ENCODE measurements at places on chromosomes 3 and 15.

- no peak for DNase-seq
These were observed 23.2 kb downstream of the ILDR1 start for GRCh38 chr3:121998611-121999473.

- DNase-seq: peak; percentile 73
These were observed 3.4 kb downstream of the VILL start for GRCh38 chr3:37993820-37994638.

GRCh38 chr15:65695081-65695480 is 73.3 kb downstream of the SLC24A1 start:
- DNase-seq: no peak

DNA sequence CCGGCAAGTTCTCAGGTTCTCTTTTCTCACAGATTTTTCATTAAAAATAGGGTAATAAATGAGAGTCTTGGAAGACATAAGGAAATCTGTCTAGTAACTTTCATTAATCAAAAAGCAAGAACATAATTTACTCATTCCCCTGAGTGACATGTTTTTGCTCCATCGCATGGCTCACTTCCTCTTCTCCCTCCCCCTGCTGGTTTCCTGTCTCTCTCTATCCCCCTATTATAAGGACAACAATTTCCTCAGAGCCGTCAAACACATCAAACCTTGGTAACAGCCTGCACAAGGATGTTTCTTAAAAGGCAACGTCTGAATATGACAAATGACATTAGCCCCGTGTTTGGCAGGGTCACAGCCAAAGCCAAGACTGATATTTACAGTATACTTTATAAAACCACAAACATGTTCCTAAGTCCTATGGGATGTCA is 1149.6 kb downstream of the IGSF11 start:
- no peak for DNase-seq

DNA sequence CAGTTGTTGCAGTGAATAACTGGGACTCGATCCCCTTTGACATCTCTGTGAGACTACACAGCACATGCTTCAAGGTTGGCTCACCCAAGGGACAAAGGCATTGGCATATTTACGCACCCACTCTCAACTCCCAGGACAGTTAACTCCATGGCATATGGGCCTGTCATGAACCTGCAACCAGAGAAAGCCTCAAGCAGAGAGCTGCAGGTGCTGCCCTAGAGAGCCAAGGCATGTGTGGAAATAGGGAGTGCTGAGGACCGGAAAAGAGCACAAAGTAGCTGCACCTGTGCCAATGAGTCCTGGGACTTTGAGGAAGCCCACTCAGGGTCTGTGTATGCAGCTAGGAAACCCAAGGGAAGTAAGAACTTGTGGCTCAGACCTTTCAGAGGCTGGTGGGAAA is 32.9 kb upstream of the SLC24A5 start:
- DNase-seq: no peak

GRCh38 chr3:73624821-73625665 is at the start of gene PDZRN3:
Gene PDZRN3 (minus strand): TSS chr3:73624941.
- no peak for DNase-seq

DNA sequence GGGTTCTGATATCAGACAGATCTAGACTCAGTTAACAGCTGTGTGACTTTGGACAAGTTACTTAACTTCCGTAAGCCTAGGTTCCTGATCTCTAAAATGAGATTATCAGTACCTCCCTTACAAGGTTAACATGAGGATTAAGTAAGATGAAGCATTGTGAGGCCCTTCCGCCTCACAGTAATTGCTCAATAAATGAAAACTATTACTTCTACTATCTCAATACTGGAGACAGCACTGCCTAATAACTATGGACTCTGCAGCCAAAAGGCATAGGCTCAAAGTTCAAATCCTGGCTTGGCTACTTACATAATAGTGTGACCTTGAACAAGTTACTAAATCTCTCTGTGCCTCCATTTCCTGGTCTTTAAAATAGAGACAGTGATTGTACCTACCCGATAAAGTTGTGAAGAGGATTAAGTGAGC is 82.0 kb upstream of the ATP11B start:
- DNase-seq: no peak

DNA sequence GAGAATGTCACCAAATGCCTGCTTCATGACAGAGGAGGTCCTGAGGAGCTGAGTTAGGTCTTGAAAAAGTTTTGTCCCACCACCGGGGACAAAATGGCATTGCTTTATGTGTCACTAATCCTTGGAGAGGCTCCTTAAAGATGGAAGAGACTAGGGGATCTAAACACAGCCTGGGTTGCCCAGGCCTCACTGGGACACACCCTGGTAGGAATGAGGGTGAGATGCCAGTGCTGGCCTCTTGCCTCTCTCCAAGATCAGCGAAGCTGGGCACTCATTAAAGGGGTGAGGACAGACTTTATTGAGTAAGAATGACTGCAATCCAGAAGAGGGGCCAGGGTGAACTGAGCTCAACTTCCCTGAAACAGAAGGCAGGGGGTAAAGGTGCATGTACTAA is 58.5 kb upstream of the KLF13 start:
- no peak for DNase-seq

GRCh38 chr15:98647026-98647773 is 1.1 kb upstream of the IGF1R start:
- DNase-seq: peak; percentile 58

- no peak for DNase-seq
These were observed 481.5 kb upstream of the RGMA start for GRCh38 chr15:93570527-93570926.

DNA sequence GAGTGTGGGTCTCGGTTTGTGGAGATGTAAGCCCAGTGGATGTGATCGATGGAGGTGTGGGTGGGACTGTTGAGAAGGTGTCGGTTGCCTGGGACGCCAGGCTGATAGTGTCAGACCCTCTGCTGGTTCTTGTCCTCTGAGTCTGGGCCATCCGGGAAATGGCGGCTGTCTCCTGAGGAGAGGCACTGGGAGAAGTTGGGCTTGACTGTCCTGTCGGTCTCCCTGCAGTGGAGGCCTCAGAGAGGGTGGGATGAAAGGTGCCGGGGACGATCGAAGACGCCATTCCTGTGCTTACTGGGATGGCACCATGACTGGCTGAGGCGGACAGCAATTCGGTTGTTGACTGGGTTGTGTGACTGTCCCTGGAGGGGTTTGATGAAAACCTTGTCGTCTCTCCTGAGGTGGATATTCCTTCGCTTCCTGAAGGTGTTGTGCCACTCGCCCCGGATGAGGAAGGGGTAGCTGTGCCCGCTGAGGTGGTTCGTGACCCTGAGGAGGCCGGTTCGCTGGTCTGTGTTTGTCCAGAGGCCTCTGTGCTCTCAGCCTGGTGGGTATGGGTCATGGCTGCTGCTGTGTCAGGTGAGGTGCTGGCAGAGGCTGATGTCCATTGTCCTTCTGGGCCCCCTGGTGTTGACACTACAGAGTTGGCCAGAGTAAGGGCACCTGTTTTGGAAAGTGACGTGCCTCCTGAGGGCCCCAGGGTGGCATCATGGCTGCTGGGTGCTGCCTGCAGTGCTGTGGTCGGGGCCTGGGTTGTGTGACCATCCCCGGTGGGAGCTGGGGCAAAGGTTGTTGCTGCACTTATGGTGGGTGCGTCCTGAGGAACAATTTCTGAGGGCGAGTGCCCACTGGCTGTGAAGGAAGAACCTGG is 22.8 kb downstream of the MUC4 start:
- no peak for DNase-seq

- DNase-seq: no peak
These were observed 162.8 kb upstream of the NSMCE3 start for GRCh38 chr15:29432191-29433049.

GRCh38 chr3:127700406-127700805 is 27.7 kb downstream of the ABTB1 start:
- DNase-seq: no peak

DNA sequence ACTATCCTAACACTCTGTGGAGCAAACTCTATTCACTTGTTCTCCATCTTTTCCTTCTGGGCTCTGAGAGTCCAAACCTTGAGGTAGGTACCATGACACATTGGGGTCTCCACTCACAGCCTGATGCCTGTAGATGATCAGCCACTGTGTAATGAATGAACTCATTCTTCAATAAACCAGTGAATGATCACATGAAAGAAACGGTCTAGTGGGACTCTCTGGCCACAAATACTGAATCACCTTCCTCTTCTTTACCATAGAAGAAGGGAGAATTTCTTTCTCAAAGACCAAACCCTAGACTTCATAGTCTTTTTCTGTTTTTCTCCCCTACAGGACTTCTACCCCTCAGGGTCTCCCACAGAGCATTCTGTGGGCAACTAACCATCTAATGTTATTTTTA is 20.5 kb upstream of the ABHD2 start:
- DNase-seq: no peak

GRCh38 chr3:131200636-131201199 is 174.0 kb downstream of the NEK11 start:
- DNase-seq: no peak

GRCh38 chr3:37824090-37824953 is 37.4 kb upstream of the CTDSPL start:
- no peak for DNase-seq

DNA sequence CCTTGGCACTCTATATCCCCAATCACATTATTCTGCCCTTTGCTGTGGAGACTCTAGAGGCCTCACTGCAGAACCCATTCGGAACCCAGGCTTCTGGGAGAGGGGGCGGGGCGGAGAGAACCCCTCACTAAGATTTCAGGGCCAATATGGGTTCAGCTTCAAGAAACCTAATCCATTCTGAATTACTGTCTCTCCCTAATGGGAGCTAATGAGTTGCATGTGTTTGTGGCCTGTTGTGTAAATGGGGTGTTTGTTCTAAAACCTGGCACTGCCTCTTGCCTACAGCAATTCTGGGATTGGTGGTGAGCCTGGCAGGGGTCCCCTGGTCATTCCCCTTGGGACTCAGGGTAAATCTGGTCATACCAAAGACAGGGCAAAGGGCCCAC is 605 bp upstream of the RASL12 start:
- no peak for DNase-seq

GRCh38 chr3:126266850-126267168 is 86.4 kb upstream of the ALDH1L1 start:
- no peak for DNase-seq

DNA sequence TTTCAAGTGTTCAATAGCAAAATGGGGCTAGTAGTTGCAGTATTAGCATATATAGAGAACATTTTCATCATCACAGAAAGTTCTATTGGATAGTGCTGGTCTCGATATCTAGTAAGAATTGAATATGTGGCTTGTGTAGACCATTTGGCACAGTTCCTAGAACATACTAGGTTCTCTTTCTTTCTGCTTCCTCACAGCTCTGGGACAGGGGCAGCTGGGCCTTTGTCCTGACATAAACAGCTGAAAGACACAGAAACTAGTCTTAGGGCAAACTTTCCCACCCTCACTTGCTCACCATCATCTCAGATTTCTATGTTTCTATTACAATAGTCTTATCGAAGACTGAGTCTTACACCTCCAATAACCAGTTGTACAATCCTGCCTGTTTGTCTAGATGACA is 63.7 kb upstream of the DLG1 start:
- DNase-seq: no peak

GRCh38 chr3:99549957-99550603 is 88.3 kb upstream of the COL8A1 start:
- DNase-seq: no peak

DNA sequence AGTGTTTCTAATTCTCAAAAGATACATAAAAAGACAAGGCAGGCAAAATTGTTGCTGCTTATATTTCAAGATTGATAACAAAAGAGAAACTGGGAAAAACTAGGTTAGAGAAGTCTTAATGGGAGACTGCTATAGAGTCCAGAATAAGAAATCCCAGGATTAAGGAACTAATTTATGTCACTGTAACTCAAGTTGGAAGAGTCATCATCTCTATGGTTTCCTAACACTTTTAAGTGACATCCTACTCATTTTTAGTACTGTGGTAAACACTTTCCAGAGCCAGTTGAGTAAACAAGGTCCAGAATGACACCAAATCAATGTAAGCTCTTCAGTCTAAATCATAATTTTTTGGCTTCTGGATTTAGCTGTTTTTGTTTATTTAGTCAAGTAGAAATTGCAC is 8.0 kb downstream of the CLDN16 start:
- DNase-seq: no peak

DNA sequence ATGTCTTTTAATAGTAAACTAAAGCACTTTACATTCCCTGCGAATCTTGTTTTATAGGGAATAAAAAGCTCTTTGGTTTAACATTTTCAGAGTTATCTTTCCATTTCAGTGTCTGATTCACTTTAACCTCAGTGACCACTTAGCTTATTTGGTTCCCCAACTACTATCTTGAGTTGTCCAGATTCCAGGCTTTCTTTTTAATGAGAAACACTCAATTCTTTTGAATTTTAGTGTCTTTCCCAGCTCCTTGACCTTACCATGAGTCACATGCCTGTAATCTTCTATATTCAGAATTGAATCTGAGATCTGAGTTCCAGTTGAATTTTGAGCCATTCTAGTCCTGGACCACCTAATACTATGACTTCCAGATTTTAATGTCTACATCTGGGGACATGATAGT is 144.4 kb downstream of the KCNAB1 start:
- no peak for DNase-seq

GRCh38 chr3:45792036-45792435 is 4.3 kb downstream of the SLC6A20 start:
- no peak for DNase-seq

- peak; percentile 58 for DNase-seq
These were observed 35.3 kb downstream of the CAPN7 start for GRCh38 chr3:15241341-15241740.

DNA sequence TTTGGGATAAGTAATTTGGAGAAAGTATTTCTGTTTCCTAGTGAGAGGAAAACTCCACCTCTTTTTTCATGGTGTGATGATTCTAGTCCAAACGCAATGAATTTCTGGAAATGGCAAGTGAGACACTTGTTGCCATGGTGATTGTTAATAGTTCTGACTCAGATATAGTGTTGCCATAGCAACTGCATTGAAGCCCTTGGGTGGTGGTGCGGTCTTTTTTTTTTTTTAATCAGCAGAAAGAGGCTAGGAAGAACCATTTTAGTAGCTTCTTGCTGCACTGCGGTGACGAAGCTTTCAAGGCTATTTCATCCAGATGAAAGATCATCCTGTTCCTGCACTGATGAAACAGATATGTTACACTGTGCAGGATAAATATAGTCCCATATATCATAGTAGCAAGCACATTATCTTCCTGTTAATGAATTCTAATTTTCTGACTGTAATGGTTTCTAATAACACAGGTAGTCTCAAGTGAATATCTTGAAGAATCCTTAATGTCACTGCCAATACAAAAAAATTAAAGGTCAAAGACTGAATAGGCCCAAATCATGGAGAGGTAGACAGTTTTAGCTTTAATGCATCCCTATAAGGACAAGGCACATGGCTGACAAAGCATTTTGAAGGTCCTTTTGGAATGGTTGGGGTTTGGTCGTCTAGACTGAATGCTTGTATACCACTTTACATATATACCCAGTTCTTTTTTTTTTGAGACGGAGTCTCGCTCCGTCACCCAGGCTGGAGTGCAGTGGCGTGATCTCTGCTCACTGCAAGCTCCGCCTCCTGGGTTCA is 125.1 kb upstream of the ZBTB20 start:
- DNase-seq: no peak

- DNase-seq: no peak
These were observed 52.8 kb downstream of the RASA2 start for GRCh38 chr3:141539431-141540187.

GRCh38 chr15:89197503-89197971 is 23.8 kb downstream of the RLBP1 start:
- DNase-seq: no peak

- DNase-seq: no peak
These were observed 417 bp downstream of the HACD2 start for GRCh38 chr3:123584284-123584987.

- DNase-seq: no peak
These were observed 67.0 kb downstream of the NOX5 start for GRCh38 chr15:69081310-69082004.

- no peak for DNase-seq
These were observed at the start of gene ITGA11 for GRCh38 chr15:68431792-68432401. Gene ITGA11 (minus strand): TSS chr15:68432163. CDS start chr15:68432066, 97 bp downstream.

Data from activated naive CD4-positive, alpha-beta T cell treated with Interleukin-2 at 50 U/mL for 16 hours (primary cell).